ENCODE measurements at places on chromosomes 7 and 10.
A peak's percentile ranks its signal among the peaks of the same experiment; 100 is the strongest.

DNA sequence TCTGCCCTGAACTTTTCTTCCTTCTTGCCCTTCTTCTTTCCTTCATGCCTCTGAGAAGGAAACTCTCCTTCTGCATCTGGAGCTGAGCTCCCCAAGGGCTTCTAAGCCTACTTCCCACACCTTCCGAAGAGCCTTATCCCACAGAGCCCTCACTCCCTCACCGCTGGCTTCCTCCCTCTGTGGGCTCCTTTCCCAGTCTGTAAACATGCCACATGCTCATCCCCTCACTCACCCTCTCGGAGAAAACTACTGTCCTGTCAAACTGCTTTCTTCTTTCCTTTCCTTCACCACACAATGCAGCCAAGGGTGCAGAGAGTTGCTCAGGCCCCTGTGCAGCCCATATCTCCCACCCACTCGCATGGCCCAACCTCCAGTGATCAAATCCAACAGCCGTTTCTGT, 18.1 kb downstream of the ANKRD16 start:
- no peak for DNase-seq

DNA sequence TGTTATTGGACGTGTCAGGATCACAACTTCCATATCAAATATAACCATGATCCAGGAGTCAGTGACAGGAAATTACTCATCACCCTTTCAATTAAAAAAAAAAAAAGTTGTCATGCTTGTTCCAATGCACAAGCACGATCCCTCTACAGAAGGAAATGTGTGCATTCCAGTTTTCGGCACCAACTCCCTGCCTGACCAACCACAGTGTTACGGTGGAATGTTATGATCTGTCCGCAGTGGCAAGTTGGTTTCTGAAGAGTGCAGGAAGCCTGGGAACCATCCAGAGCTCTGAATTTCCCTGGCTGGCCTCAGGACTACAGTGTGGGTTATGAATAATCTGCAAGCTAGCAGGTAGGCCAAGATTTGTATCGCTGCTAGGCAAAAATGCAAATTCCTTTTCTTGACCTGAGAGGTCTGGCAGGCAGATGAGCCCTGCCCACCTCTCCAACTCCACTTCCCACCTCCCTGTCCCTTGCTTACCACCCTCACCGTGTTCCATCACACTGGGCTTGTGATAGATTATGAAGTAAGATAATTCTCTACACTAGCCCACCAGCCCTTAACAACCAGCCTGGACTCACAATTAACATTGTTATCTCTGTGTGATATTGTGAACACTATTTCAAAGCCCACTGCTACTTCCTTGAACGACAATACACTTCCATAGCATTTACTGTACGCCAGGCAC, 20.4 kb downstream of the FRMPD2 start:
- DNase-seq, result peak; percentile 2

DNA sequence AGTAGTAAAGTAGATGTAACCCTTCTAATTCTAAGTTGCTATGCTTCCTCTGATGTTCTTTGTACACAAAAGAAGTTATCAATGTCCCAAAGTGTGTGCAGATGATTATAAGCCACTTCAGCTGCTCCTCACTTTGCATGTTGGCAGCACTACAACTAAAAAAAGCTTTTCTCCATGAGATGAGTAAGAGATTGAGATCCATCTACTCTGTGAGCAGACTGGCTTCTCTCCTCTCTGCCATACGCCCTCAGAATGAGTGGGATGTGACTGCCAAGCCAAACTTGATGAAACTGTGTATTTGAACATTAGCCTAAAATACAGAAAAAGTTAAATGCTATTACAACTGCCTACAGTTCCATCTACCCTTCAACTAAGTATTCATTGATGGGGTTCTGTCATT, 102.9 kb upstream of the ETV1 start:
- no peak for DNase-seq

DNA sequence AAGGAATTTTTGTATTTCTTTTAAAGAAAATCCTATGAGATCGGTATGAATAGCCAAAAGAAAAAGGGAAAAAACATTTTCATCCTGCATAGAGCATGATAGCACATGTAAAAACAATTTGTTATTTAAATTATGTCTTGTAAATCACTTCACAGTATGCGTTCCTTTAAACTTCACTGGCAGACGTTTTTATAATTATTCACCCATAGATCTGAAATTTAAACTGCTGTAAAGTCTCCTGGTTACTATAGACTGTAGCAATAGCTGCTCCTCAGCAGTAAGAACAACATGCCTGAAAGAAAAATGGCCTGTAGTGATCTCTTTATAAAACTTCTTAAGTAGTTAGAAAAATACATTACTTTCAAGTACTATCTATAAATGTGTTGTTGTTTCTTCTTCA, 26.5 kb downstream of the CAPZA2 start:
- no peak for DNase-seq

GRCh38 chr7:120052884-120053382, 220.0 kb upstream of the KCND2 start:
- no peak for DNase-seq

GRCh38 chr10:131928248-131929095, 27.7 kb downstream of the PPP2R2D start:
- peak; percentile 82 for DNase-seq

GRCh38 chr7:95906851-95907250, 134.5 kb downstream of the DYNC1I1 start:
- DNase-seq, result no peak

DNA sequence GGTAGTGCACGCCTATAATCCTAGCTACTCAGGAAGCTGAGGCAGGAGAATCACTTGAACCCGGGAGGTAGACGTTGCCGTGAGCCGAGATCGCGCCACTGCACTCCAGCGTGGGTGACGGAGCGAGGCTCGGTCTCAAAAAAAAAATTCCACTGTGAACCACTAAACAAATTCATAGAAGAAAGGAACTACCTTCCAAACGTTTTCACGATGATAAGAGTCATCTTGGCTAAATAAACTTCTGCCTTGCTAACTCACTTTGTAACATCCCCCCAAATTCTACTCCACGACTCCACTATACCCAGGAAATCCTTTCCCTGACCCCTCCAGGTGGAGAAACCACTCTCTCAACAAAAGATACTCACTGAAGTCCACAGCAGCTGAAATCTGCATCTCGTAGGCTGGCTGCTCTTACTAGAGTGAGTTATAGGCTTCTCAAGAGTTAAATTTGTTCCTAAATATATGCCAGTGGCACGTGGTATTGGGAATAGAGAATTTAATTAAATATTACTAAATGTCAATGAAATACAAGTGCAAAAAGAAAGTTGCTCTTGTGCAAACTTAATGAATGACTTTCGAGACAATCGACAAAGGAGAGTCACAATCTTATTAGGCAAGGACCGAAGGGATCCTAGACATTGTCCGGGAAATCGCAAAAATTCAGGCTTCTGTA, 1.6 kb upstream of the GTF2I start:
- no peak for DNase-seq

DNA sequence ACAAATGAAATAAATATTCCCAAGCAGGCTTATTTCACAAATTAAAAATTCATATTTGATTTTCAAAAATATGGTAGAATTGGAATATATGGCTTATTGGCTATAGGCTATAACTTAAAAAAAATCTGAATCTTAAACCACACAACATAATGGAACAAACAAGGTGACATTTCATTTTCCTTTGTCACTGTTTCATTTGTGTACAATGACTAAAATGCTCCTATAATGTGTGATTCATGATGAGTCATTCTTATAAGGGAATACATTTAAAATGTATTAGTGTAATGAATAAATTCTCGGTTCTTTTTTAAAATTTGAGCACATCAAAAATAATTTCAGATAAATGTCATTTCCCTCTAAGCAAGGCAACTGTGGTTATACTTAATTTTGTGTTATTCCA, 148.0 kb upstream of the ANK3 start:
- DNase-seq, result no peak

DNA sequence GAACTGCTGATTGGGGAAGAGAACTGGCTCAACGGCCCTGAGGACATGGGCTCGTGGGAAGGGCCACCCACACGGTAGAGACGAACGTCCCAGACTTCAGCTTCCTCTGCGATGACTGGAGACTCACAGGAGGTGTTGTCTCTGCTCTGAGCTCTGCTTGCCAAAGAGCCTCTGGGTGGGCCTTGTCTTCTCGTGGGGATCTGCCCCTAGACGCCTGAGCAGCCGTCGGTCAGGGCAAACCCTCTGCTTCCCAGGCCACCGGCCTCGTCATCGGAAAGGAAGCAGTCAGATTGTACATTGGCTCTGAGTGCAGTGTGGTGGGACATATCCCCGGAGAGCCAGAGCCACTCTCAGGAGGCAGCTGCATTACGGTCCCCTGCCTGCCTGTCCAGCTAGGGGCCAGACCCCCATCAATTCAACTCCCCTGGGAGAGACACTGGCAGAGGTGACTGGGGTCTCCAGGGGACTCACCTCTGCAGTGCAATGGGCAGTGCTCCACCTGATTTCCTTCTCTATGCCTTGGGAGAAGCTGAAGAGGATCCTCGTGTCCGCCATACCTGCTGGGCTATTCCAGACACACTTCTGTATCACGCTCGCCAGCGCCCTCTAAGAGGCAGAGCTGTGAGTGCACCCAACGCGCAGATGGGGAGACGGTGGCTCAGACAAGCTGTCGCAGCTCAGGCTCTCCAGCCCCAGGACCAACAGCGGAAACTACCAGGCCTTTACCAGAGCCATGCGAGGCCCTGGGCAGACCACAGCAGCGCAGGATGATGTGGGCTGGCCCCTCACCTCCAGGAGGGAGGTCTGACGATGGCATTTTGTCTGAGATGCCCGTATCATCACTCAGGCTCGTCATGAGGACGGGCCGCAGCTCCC, 227.4 kb downstream of the TCERG1L start:
- no peak for DNase-seq

- no peak for DNase-seq
Observed at GRCh38 chr10:68109331-68109730, at the start of gene MYPN. Gene MYPN (plus strand): TSS chr10:68109488. CDS start chr10:68121439, 11,951 bp downstream.

GRCh38 chr10:93752761-93753160, 5.0 kb upstream of the LGI1 start:
- no peak for DNase-seq

- no peak for DNase-seq
Observed at GRCh38 chr7:17406738-17407137, 108.3 kb downstream of the AHR start.

DNA sequence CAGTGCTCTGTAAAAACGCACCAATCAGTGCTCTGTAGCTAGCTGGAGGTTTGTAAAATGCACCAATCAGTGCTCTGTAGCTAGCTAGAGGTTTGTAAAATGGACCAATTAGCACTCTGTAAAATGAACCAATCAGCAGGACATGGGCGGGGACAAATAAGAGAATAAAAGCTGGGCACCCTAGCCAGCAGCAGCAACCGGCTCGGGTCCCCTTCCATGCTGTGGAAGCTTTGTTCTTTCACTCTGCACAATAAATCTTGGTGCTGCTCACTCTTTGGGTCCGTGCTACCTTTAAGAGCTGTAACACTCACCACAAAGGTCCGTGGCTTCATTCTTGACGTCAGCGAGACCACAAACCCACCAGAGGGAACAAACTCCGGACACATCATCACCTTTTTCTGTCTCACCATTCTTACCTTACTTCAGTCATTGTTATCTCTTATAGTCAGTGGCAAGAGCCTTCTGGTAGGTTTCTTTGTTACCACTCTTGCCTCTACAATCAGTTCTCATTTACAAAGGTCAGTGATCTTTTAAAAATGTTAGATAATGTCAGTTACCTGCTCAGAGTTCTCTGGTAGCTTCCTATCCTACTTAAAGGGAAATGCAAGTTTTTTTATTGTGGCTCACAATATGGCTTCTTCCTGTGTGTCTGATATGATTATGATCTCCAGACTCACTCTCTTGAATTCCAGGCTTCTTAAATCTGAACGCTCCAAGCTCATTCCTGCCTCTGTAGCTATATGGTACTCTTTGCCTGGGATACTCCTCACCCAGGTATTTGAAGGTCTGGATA, 4.5 kb downstream of the STAM start:
- DNase-seq, result no peak

GRCh38 chr10:48885376-48885775, 54.3 kb downstream of the LRRC18 start:
- DNase-seq, result no peak

- DNase-seq, result peak; percentile 45
Observed at GRCh38 chr10:110279407-110279986, 25.2 kb downstream of the SMNDC1 start.

- no peak for DNase-seq
Observed at GRCh38 chr10:20147684-20148083, 331.5 kb downstream of the PLXDC2 start.

- peak; percentile 88 for DNase-seq
Observed at GRCh38 chr7:108455998-108456677, at the start of gene NRCAM. Gene NRCAM (minus strand): TSS chr7:108456436. CDS start chr7:108240064, 216,372 bp downstream.

DNA sequence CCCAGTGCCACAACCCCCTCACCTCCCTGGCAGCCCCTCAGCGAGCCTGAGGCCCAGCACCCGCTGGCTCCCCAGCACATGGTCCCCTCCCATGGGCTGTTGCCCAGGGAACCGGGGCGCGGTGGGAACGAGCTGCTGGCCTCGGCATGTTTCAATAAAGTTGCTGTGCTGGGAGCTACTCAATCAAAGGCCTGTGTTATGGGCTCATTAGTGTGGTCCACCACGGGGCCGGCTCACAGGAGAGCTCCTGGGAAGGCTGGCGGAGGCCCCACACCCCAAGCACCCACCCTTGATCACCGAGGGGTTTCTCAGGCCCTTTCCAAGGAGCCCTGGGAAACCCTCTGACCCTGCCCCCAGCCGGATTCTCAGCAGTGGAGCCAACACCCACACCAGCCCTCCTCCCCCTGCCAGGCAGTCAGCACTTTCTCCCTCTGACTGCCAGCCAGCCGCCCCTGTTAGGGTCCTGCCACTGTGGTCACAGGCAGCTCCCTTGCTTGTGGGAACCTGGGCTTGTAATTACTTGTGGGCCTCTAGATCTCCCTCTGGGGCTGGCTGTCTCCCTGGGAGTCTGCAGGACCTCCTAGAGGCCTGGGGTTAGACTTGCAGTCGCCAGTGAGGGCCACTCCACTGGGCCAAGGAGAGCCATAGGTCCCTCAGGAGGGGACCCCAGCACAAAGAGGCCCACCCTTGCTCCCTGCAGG, 24.8 kb upstream of the TRIM8 start:
- no peak for DNase-seq

GRCh38 chr7:6727663-6728062, 20.9 kb upstream of the ZNF12 start:
- DNase-seq, result no peak

DNA sequence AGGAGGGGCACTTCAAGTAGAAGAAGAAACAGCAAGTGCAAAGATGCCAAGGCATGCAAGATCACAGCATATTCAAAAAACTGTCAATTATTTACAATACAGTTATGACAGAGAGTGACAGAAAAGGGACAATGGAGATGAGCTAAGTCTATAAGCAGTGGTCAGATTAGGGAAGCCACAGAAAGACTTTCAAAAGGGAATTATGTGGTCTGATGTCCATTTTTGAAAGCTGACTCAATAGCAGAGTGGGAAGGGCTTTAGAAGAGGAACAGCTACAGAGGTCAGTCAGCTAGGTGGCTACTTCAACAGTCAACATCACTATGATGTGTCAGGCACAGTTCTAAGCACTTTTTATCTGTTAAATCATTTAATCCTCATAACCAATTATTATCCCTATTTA, 45.2 kb upstream of the SPOCK2 start:
- DNase-seq, result peak; percentile 67

Measured in GM13976 (cell line).